ENCODE measurements at places on chromosomes 2 and 18. TPM values are rescaled to one million over a fixed set of nuclear protein-coding genes. Genes with fewer than 3 reads are reported as not detected.

POTEI gene
- not detected for polyA plus RNA-seq

FBXO48 gene
- 1.1 TPM for polyA plus RNA-seq

NEB gene
- 2.2 TPM for polyA plus RNA-seq

FAP gene
- 19.2 TPM for polyA plus RNA-seq

EMILIN1 gene
- polyA plus RNA-seq = 50.0 TPM

MFSD2B gene
- not detected for polyA plus RNA-seq
